ENCODE measurements at places on chromosomes 2 and 18.

DNA sequence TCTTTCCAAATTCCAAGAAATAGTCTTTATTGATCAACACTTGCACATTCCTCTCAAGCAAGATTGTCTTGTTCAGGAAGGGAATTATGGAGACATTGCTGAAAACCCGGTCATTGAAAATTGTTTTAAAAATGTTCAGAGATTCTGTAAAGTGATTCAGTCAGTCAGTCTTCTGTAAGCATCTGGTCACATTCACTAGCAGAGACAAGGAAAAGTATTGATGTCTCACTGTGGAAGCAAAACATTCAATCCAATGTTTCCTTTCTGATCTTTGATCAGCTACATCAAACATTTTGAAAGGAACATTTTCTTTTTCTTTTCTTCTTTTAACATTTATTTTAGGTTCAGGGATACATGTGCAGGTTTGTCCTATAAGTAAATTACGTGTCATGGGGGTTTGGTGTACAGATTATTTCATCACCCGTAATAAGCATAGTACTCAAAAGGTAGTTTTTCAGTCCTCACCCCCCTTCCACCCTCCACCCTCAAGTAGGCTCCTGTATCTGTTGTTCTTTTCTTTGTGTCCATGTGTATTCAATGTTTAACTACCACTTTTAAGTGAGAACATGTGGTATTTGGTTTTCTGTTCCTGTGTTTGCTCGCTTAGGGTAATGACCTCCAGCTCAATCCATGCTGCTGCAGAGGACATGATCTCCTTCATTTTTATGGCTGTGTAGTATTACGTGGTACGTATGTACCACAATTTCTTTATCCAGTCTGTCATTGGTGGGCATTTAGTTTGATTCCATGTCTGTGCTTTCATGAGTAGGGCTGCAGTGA is 61.2 kb downstream of the CTNNA2 start:
- DNase-seq: no peak

DNA sequence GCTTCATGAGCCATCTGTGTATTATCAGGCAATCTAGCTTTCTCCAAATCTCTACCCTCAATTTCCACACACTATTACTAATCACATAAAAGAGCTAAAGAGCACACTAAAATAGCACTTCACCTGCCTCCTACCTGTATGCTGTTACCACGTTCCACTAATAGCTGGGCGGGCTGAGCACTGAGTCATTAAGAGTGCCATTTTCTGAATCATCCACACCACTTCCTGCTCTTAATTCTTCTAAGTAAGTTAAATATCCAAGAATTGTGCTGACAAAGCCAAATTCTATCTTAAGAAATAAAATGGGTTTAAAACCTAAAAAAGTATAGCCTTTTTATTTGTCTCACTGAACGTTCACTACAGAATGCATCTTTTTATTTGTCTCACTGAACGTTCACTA is 35.7 kb downstream of the NOL10 start:
- peak; percentile 30 for DNase-seq

- DNase-seq: no peak
These were observed 355.9 kb downstream of the PIK3C3 start for GRCh38 chr18:42310956-42311355.

DNA sequence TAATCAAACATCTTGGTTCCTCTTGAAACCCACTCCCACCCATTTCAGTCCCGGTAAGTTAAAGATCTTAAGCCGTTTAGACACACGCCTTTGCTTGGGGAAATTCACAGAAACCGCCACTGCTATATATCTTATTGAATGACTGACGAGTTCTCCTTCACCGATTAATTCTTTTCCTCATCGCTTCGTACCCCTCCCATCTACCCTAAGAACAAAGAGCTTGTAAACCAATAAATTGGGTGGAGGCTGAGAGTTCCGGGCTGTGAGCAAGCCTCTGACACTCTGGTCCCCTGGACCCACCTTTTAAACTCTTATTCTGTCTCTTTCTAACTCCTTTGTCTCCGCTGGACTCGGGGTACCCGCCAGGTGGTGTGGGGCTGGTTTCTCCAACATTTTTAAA is 30.6 kb downstream of the TMEM131 start:
- no peak for DNase-seq

GRCh38 chr2:133515271-133515670 is 53.0 kb downstream of the NCKAP5 start:
- DNase-seq: no peak

DNA sequence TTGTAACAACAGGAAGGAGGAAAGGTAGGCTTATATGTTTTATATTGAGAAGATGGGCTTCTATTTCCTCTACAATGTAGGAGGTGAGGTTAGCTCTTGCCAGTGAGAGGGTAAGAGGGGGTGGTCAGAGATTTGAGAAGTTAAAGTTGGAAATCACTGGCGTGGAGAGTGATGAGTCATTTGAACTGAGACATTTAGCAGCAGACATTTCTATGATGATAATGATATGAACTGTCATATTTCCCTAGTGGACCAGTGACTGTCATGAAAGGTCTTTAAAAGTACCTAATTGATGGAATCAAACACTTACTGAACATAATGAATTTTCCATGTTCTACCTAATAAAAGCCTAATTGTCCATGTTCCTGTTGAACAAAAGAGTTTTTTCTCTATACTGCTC is 126.1 kb downstream of the FAM161A start:
- DNase-seq: no peak

DNA sequence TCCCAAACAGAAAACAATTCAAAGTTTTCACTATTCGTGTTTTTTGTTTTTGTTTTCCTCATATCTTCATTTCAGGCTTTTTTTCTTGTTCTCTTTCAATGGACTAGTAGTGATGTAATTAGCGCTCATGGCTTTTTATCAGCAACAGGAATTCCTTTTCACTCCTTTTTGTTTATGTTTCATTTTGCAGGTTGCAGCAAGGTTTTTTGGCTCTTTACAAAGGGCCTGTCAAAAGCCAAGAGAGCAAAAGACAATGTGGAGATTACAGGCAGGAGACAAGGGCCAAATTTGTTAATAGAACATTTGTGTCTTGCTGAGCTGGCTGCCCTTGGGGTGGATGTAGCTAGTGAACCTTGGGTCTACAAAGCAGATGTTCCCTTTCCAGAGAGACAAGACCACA is 467.4 kb upstream of the CDH20 start:
- no peak for DNase-seq

DNA sequence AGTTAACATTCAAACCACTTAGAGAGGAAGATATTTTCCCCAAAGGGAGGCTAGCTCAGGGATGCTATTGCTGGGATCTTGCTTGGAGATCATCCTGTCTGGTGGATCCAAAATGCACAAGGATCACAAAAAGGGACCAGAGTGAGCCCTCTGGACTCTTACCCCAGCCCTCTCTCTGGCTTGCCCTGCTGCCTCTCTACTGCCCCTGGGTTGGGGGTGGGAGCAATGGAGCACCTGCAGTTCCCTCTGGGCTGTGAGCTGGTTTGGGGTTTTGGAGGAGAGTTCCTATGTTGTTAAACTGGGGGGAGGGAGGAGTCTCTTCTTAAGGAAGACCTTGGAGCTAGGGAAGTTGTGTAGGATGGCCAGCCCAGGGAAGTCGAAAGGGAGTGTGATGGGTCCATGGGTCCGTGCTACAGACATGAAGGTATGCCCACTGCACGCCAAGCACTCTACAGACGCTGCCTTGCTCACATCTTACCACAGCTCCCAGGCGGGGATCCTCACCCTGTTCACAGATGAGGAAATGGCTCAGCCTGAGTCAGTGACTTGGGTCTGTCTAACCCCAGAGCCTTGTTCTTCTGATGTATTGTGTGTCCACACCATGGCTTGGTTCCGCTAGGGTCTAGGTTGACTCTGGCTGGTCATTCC is 3.8 kb downstream of the LBH start:
- DNase-seq: no peak

- no peak for DNase-seq
These were observed 192.0 kb upstream of the ZEB2 start for GRCh38 chr2:144711630-144712549.

- no peak for DNase-seq
These were observed 2.9 kb upstream of the EML6 start for GRCh38 chr2:54720563-54720962.

DNA sequence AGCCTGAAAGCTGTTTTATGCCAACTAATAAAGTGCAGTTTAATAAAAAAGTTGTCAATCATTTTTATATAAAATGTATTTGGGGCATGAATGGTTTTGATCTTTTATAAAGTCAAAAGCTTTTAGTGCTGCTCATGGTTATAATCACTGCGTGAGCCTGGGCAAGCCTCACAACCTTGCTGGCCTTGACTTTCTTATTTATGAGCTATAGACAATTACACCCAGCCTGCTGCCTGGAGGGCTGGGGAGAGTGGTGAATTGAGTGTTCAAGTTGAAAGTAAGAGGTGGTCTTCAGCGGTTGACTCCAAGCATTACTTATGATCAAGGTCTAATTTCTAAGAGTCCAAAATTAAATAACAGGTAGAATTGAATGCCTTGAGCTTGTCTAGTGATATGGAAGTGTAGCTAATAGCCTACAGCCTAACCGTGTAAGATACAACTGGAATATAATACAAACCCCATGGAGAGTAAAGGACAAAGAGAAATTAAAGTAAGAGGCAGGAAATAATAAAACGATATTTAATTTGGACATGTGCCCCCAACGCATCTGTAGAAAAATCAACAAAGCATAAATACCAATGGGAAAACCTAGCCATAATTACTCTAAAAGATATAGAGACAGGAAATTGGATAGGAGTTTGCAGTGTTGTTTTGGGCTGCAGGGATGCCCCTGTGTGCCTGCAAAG is 106.0 kb upstream of the CYP1B1 start:
- DNase-seq: no peak

- DNase-seq: no peak
These were observed 354.2 kb downstream of the RBM43 start for GRCh38 chr2:150907466-150907865.

- DNase-seq: peak; percentile 50
These were observed 98.7 kb downstream of the TCF4 start for GRCh38 chr18:55489034-55489986.

- no peak for DNase-seq
These were observed 163.2 kb upstream of the TWIST2 start for GRCh38 chr2:238684362-238685326.
